Skin of body (tissue), 3 donors: ENCODE measurements at places on chromosomes 2 and 18.
A peak's percentile ranks its signal among the peaks of the same experiment; 100 is the strongest.

DNA sequence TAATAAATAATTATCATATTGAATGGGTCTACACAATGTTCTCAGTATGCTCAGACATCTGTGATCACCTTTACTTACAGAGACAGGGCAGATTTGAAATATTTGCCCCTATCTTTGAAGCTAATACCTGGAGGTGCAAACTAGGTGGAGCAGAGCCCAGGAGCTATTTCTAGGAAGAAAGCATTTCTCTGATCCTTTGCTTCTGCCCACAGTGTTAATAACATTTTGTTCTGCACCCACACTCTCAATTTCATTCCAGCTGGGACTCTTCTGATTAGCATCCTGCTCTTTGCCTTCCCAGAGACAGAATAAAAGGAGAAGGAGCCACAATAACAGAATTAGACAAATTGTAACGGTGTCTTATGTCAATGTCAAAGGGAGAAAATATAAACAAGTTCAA lies 11.6 kb upstream of the SCN2A start:
- no peak for DNase-seq

- no peak for DNase-seq
Observed at GRCh38 chr2:203636588-203637470, 69.6 kb upstream of the CD28 start.

GRCh38 chr2:233796254-233796653 lies 18.1 kb downstream of the MROH2A start:
- DNase-seq: no peak

- DNase-seq: no peak
Observed at GRCh38 chr18:44895176-44895798, 214.6 kb downstream of the SETBP1 start.

- no peak for DNase-seq
Observed at GRCh38 chr2:71647356-71647755, 194.0 kb downstream of the DYSF start.

GRCh38 chr2:96546797-96547196 lies 10.2 kb downstream of the ARID5A start:
- DNase-seq: no peak

DNA sequence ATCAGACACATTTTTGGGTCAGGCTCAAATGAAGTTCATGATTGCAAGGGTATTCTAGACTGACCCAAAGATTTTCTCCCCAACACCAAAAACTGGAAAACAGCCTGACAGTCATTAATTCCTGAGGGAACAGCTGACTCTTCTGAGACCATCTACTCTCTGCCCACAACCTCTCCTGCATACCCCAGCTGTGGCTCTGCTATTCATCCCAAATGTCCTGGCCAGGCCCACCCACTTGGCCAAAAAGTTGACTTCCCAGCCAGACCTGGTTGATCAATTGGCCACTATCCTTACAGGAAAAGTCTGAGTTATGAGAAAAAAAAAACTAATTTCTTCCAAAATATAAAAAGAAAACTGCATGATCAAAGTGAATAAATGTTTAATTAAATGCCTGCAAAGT lies 103.8 kb upstream of the ST3GAL5 start:
- no peak for DNase-seq

- DNase-seq: peak; percentile 24
Observed at GRCh38 chr2:238601433-238602222, 174.9 kb downstream of the ASB1 start.

DNA sequence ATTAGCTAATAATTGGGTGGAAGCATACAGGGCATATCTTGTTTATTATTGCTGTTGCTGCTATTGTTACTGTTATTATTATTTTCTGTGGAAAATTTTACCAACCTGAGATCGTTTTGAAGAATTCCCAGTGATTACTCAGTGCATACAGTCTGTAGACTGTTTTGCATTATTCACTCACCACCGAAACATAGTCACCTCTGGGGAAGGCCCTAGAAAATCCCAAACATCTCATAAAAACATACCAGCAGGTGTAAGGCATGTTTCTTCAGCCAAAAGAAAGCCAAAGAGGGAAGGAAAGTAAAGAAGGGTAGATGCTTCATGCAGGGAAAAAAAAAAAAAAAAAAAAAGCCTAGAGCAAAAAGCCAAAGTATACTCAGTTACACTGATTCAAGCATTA lies 647.7 kb downstream of the BCL11A start:
- no peak for DNase-seq

- no peak for DNase-seq
Observed at GRCh38 chr2:127194447-127194846, 25.7 kb downstream of the CYP27C1 start.

GRCh38 chr2:136306836-136307235 lies 188.9 kb upstream of the CXCR4 start:
- DNase-seq: no peak

DNA sequence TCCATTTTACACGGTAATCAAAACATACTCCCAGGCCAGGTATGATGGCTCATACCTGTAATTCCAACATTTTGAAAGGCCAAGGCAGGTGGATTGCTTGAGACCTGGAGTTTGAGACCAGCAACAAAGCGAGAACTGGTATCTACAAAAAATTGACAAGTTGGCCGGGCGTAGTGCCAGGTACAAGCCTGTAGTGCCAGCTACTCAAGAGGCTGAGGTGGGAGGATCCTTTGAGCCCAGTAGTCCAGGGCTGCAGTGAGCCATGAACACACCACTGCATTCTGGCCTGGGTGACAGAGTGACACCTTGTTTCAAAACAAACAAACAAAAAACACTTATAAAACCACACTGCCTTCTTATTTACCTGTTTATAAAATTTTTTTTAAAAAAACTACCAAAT lies 80.8 kb downstream of the GAREM1 start:
- DNase-seq: no peak

GRCh38 chr18:22172120-22172582 lies 2.8 kb downstream of the GATA6 start:
- no peak for DNase-seq

- no peak for DNase-seq
Observed at GRCh38 chr18:48018851-48019250, 88.4 kb upstream of the SMAD2 start.

- DNase-seq: no peak
Observed at GRCh38 chr2:173961346-173961705, 3.8 kb downstream of the SP3 start.

GRCh38 chr2:10971888-10972260 lies 60.1 kb downstream of the KCNF1 start:
- DNase-seq: no peak

GRCh38 chr2:9461079-9461478 lies 13.3 kb upstream of the IAH1 start:
- peak; percentile 32 for DNase-seq

- no peak for DNase-seq
Observed at GRCh38 chr18:65439188-65439587, 311.6 kb upstream of the CDH7 start.

GRCh38 chr2:11872247-11872947 lies 126.0 kb downstream of the LPIN1 start:
- peak; percentile 5 for DNase-seq

DNA sequence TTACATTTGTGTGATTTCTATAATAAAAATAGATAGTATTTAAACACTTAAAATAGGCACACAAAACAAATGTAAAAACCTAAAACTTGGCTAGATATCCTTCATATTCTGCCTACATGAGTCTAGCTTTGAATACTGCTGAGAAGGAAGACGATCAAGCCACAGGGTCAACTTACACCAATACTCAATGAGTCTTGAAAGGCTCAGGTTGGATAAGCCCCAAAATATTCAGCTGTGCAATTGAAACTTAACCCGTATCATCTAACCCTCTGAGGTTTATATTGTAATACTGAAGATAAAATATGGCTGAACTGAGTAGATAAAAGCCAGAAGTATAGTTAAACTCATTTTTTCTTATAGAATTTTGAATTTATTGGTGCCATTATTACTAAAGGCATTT lies 313.0 kb upstream of the NRXN1 start:
- no peak for DNase-seq

DNA sequence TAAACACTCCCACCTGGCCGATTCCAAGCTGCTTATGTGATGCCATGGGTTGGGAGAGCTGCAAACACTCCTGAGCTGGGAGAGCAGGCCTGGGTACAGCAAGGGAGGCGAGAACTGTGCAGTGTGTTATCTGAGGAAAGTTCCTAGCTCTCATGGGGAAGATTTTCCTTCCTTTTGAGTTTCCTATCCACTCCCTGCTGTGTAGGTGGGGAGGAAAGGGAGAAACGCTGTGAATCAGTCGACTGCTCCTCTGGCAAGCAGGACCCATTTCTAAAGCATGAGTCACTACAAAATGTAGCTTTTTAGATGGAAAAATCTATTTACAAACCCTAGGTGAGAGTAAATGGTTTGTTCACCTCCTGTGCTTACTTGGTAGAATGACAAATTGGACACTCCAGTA lies 80.4 kb downstream of the SH3RF3 start:
- no peak for DNase-seq

DNA sequence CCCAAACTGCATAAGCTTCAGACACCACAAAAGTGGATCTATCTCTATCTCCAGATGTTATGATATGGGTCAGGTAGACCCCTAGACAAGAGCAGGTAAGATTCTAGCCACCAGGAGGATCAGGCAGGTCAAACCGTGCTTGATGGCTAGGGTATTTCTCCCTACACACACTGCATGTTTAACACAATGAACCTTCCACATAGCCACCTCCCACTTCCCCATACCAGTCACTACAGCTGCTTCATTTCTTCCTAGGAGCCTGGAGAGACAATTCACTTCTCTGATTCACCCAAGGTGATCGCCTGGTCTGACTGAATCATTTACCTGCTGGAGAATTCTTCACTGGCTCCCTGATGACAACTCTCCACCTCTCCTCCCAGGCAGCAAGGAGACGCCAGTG lies 66.0 kb upstream of the MYCN start:
- no peak for DNase-seq

GRCh38 chr2:88055371-88056128 lies at the start of gene KRCC1:
Gene KRCC1, minus strand, starts transcription at chr2:88055783. Its CDS starts 27,220 bp downstream, at chr2:88028563.
- DNase-seq: peak; percentile 92

DNA sequence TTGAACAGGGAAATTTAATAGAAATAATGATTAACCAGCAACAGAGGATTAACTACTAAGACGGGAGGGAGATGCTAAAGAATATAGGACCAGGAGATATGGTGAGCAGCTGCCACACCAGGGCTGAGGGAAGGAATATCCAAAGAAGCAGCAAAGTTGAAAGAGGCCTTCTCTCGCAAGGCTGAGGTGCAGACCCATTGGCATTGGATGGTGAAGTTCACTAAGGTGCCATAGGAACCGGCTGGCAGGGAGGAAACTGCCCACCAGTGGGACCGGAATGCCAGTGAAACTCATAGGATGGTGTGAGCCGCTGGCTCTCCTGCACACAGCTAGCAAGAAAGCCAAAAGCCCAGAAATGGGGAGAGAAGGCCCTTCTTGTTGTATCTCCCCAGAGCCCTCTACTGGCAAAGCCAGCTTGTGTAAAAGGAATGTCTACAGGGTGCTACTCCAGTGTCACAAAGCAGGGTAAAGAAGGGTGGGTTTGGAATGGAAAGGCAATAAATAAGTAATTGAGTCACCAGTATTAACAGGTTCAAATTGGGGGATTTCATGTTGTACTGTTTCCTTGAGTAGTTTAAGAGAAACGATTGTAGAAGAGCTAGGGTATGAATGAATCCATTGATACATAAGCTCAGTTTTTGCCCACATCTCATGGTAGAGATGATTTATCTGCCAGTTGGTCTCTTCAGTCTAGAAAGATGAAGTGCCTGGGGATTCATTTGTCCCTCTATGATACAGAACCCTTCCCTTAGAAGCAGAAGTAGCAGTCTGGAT lies 36.0 kb downstream of the FARP2 start:
- DNase-seq: no peak

- DNase-seq: no peak
Observed at GRCh38 chr18:11823545-11823944, 27.7 kb upstream of the CHMP1B start.

DNA sequence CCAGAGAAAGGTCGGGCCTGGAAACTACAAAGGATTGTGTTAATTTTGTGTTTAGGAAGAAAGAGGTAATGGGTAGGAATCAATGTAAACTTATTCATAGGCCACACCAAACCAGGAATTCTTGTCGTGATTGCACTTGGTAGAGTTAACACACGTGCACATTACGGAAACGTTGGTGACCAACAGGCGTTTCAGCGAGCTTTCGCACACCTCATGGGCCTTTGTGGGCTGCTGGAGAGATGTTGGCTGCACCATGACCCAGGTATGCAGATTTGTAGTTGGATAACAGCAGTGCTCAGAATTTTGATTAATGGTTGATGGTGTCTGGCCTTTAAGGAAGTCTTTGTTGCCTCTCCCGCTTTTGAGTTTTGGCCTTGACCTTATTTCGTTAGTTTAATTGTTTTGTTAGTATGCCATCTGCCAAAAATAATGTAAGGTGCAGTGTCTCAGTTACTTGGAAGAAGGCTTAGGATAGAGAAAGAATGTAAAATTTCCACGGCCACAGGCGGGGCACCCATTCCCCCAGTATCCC lies 1.9 kb downstream of the ZNF236 start:
- no peak for DNase-seq

DNA sequence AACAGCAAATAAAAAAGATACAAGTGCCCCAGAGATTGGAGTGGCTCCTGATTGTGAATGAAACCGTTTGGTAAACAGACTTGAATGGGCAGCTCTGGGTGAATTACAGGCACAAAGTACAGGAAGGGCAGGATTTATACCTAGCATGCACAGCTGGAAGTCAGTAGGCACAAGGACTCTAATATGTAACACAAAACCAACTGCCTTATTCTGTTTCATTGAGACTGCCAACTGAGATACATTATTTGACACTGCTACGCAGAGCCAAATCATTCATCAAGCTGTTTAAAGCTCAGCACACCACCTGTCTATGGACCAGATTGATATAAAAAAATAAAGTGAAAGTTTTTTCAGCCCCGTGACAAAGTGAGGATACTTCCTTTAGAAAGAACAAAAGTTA lies 541.2 kb downstream of the NUP35 start:
- no peak for DNase-seq

DNA sequence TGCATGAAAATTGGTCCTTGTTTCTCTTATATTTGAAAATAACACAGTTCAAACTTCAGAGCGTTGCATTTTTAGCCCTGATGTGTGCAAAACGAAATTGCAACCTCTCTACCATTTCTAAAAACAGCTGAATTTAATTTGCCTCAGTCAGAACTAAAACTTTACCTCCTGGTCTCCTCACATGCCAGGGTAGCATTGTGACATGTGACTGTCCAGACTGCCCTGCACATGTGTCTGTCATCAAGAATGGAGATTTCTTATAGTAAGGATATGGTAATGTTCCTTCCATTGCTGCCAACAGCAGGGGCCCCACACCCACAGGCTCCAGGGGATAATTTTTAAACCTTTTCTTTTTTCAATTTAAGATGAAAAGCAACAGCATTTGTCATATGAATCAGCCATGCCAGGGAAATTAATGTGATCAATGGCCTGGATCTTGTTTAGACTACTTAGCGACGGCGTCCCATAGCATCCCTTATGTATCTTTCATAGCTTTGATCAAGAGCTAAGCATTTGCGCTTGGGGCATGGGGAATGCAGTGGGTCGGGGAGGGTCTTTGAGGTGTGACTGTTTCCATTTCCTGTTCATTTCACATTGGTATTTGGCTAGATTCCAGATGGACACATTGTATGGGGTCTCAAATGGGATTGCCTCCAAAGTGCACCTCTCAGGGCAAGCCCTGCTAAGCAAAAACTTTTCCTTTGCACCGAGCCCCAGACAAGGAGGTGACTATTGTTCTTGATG lies 92.4 kb upstream of the RASGRP3 start:
- no peak for DNase-seq
